Activated naive CD4-positive, alpha-beta T cell treated with anti-CD3 and anti-CD28 coated beads for 36 hours (primary cell): ENCODE measurements at places on chromosomes 2 and 18. TPM values are rescaled to one million over a fixed set of nuclear protein-coding genes. Genes with fewer than 3 reads are reported as not detected.

The CHST10 gene
- 4.5 TPM for total RNA-seq

GRCh38 chr18:37393221-37393827 lies 172.3 kb downstream of the CELF4 start:
- DNase-seq: no peak

DNA sequence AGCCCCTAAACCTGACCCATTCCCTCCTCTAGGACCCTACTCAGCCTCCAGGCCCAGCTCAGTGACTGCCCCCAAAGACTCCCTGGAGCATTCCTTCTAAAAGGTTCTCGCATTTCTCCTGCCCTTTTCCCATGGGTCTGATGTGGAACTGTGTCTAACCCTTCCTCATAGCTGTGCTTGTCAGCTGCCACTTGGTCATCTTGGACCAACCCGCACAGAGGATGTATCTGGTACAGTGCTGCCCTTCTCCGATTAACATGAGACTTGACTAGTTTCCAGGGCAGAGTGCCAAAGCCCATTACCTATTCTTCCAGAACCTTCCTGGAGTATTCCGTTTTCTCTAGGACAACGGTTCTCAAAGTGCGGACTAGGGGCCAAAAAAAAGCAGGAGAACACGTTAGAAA lies 518 bp upstream of the NFU1 start:
- DNase-seq: no peak

GRCh38 chr2:169734169-169734847 lies 676 bp downstream of the KLHL23 start:
- DNase-seq: peak; percentile 30

The PAX8 gene
- total RNA-seq: 2.0 TPM

- DNase-seq: peak; percentile 67
These were observed at the start of gene GLI2 for GRCh38 chr2:120735746-120736170. GLI2 (plus strand) TSS chr2:120735868; CDS start chr2:120797321, 61,453 bp downstream.

GRCh38 chr2:158091647-158092046 lies 10.0 kb upstream of the UPP2 start:
- DNase-seq: no peak

GRCh38 chr2:165691615-165692014 lies 102.4 kb downstream of the GALNT3 start:
- no peak for DNase-seq

DNA sequence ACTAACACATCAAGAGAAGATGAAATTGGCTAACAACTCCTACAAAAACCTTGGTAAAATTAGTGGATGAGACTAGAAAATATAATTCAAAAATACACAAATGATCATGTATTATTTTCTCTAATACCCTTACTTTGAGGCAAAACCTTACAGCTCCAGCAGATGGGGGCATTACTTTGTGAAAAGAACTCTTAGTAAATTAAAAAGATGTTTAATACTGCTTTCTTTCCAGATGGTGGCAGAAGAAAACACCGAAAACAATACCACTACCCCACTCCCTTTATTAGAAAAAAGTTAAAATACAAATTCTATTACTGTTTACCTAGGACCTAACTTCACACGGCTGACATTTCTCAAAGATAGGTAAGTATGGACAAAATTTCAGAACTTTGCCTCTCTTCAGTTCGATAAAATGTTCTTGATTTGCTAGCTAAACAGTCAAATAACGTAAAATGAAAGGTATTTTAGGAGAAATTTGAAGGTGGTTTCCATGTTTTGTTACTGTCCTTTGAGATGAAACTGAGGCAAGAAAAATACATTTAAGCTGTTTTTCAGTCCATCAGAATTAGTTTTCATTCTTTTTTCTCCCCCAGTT lies 30.6 kb downstream of the ORC4 start:
- peak; percentile 40 for DNase-seq
